ENCODE measurements at places on chromosomes 6 and 20.

DNA sequence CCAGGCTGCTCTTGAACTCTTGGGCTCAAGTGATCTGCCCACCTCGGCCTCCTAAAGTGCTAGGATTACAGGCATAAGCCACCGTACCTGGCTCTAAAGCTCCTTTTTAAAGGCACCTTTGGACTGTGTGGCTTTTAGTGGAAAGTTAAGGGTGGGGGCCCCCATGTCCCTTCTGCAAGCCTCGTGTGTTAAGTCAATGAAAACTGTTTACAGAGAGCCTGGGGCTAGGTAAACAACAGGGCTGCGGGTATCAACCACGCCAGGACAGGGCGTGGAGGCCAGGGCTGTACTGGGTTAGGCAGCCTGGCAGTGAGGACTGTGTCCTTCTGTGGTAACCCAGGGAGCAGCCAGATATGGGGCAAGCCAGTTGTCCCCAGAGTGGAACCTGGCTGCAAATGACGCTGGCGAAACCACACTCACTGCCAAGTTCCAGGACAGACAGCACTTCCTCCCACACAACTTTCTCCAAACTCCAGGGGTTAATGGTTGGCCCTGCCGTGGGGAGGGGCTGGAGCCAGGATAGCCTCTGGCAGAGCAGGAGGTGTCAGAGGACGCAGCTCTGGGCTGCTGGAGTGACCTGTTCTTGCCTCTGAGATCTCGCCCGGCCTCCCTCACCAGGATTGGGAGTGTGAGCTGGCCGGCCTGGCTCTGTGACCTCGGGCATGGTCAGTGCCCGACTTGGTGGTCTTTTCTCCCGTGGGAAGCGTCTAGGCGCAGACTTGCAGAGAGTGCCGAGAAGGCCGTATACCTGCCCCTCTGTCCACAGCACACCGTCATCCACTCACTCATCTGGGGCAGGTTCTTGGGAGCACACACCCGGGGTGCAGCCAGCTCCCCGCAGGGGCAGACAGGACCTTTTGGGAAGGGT is 3.2 kb downstream of the SLC17A9 start:
- no peak for DNase-seq

DNA sequence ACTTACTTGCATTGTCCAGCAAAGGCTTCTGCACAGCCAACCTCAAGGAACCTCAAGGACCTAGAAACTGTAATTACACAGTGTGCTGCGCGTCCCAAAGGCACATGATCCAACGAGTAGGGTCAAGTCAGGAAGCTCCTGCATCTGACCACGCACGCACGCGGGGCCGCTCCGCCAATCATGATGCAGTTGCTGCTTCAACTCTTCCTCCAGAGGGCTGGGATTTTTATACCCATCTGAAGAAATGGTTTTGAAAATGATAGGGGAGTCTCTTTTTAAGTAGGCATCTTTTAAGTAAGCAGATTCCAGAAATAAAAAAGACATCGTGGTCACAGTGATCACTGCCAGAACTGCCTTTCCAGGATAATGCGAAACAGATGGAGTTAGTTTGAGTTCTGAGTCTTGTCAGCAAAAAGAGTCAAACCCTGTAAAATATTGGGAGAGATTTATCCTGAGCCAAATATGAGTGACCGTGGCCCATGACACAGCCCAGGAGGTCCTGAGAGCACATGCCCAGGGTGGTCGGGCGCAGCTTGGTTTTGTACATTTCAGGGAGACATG is 34.0 kb downstream of the KIF25 start:
- DNase-seq: no peak

GRCh38 chr6:43990275-43990626 is 137.0 kb downstream of the MRPL14 start:
- DNase-seq: no peak

GRCh38 chr6:128736780-128737179 is 146.2 kb upstream of the LAMA2 start:
- no peak for DNase-seq

- peak; percentile 51 for DNase-seq
Observed at GRCh38 chr6:166418691-166419143, 36.0 kb upstream of the MPC1 start.

- no peak for DNase-seq
Observed at GRCh38 chr6:37177077-37177934, 7.4 kb downstream of the PIM1 start.

DNA sequence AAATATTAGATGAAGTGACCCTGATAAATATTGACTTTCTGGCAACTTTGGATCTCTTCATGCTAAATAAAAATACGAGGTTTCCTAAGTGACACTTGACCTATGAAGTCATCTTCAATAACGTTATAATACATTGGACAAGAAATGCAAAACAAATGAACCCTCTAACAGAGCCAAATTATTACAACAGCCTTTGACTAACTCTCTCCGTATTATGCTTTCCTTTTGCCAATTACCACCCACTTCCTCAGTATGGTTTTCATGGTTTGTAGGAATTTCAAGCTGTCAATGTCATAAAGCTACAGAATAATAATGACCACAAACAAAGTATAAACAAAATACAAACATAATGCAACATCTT is 210.5 kb downstream of the MOXD1 start:
- no peak for DNase-seq

GRCh38 chr6:105035299-105035698 is 78.4 kb downstream of the LIN28B start:
- DNase-seq: no peak

DNA sequence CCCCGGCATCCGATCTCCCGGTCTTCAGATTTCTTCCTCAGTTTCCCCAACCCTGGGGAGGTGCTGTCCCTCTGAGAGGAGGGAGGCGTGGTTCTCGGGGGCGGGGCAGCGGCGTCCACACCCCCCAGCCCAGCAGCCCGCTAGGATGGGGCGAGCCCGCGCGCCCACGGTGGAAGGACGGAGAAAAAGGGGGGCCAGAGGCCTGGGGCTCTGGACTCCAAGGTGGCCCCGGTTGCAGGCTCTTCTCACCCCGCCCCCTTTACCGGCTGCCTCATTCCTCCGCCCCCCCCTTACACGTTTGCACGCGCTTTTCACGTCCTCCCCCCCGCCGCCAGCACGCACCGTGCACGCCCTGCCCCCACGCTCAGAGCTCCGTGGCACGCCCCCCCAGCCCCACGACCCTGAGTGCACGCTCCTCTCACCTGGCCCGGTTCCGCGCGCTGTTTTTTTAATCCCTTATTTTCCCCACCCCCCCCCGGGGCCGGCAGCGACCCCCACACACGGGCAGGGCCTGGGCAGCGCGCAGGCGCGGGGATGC is 402 bp downstream of the ZBTB12 start:
- peak; percentile 68 for DNase-seq

DNA sequence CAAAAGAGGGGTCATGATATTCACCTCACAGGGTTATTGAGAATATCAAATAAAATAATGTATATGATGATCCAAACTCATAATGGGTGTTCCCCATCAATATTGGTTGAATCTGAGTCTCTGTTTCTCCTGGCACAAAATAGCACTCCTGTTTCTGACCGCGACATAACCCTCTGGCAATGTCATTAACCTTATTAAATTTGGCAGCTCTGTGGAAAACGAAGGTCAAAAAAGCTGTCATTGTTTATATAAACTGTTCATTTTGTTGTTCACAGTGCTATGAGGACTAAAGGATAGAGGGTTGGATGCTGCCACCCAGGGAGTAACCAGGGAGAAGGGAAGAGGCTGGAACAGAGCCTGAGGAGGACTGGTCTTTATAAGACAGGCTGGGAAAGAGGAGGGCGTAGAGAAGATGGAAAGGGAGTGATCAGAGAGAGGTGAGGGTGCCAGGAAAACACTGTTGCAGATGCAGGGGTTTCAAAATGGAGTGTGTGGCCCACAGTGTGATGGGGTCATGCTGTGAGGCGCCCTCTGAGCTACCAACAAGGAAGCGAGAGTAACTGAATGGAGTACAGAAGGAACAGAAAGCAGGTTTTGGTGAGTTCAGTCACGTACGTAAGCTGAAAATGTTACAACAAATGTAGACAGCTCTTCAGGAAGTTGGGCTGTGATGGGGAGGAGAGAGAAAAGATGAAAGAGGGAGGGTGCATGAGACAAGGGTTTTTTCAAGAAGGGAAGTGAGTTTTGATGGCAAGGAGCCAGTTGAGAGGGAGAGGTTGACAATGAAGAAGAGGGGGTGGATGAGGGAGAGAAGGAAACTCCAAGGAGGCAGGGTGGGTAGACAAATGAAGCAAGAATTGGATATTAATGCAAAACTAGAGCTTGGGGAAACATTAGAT is 251.6 kb upstream of the TAB2 start:
- no peak for DNase-seq

DNA sequence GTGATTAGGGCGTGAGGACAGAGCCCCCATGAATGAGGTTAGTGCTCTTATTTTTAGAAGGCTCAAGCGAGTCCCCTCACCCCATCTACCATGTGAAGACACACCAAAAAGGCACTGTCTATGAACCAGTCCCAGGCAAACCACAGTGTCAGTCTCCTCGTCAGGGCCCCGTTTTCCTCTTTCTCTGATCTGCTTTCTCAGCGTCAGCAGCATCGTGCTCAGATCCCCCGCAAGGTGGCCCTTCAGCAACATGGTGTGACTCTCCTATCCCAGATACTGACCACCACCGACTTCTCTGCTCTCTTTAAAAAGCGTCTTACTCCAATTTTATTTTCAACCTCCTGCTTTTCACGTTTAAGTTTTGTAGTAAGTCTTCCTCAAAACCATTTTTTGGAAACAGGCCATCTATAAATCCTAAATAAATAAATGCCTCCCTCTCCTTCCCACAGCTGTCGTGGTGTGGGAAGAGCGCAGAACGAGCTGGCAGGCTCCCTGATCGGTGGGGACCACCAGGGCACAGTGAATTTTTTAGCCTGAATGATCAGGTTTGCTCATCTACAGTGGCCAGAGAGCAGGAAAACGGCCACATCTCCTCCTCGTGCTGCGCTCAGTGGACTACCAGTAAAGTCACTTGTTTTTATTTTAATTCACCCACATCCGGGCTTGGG is 113.1 kb downstream of the BMP7 start:
- DNase-seq: no peak

DNA sequence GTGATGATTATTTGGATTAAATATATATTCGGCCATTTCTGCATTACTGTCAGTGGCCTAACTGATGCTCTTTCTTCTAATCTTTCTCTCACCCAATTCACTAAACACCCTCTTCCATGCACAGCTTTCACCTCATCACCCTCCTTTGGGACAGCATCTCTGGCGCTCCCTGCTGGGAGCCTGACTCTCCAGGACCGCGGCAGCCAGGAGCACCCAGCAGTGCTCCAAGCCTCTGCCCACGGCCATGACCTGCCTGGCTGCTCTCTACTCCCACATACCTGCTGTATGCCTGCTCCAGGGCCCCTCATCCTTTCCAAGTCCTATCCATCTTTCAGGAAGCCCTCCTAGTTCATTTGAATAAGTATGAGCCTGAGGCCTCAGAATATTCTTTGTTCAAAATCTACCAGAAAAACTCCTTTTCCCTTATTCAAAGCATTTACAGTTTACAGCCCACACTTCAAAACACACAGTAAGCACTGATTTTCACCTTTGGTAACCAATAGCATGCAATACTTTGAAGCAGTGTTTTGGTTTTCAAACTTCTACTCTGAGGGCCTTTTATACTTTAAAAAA is 15.2 kb downstream of the CTCFL start:
- no peak for DNase-seq

GRCh38 chr6:10834823-10835222 is 3.5 kb downstream of the MAK start:
- no peak for DNase-seq

GRCh38 chr6:3603340-3604130 is 146.7 kb upstream of the SLC22A23 start:
- DNase-seq: no peak

DNA sequence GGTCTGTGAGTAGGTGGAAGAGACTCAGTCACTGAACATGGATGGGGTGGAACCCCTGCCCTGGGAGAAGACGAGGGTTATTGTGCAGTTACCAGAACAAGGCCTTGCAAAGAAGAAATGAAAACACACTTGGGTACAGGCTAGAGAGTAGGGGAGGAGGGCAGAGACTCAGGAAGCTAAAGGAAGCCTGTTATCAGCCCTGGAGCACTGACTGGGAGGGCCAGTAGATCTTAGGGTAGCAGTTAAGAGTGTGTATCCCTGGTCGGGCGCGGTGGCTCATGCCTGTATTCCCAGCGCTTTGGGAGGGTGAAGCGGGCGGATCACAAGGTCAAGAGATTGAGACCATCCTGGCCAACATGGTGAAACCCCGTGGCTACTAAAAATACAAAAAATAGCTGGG is 74.4 kb downstream of the SASH1 start:
- no peak for DNase-seq

GRCh38 chr20:325889-326644 is 715 bp downstream of the SOX12 start:
- DNase-seq: peak; percentile 72

- DNase-seq: no peak
Observed at GRCh38 chr6:128822271-128822670, 60.7 kb upstream of the LAMA2 start.

DNA sequence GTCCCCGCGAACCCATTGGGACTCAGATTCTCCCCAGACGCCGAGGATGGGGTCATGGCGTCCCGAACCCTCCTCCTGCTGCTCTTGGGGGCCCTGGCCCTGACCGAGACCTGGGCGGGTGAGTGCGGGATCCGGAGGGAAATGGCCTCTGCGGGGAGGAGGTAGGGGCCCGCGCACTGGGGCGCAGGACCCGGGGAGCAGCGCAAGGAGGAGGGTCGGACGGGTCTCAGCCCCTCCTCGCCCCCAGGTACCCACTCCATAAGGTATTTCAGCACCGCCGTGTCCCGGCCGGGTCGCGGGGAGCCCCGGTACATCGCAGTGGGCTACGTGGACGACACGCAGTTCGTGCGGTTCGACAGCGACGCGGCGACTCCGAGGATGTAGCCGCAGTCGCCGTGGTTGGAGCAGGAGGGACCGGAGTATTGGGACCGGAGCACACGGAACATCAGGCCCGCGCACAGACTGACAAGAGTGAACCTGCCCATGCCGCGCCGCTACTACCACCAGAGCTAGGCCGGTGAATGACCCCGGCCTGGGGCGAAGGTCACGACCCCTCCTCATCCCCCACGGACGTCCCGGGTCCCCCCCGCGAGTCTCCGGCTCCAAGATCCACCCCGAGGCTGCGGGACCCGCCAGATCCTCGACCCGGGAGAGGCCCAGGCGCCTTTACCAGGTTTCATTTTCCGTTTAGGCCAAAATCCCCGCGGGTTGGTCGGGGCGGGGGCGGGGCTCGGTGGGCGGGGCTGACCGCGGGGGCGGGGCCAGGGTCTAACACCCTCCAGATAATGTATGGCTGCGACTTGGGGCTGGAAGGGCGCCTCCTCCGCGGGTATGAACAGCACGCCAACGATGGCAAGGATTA is 15.7 kb upstream of the HLA-A start:
- peak; percentile 77 for DNase-seq

GRCh38 chr6:5763407-5763806 is 243.3 kb downstream of the NRN1 start:
- DNase-seq: no peak

GRCh38 chr20:19978511-19979210 is 38.5 kb upstream of the NAA20 start:
- no peak for DNase-seq

DNA sequence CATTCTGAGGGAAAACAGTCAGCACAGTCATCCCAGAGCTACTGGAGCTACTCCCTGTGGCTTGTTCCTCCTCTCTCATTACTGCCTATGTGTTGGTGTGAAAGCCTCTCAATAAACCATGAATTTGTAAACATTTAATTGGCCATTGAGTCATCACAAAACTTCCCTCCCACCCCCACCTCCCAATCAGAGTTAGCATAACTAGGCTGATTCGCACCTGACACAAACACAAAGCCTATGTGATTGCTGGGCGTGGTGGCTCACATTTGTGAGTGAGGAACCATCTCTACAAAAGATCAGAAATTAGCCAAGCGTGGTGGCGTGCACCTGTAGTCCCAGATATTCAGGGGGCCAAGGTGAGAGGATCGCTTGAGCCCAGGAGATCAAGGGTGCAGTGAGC is 17.1 kb upstream of the SNTA1 start:
- no peak for DNase-seq

GRCh38 chr6:163728442-163729126 is 314.1 kb downstream of the QKI start:
- DNase-seq: no peak

Measured in activated T-cell treated with anti-CD3 and anti-CD28 coated beads, Interleukin-2, amount 50 U/mL, for 48 hours (primary cell).